ENCODE measurements at places on chromosomes 4 and X.

GRCh38 chrX:154472685-154473632 is 6.1 kb downstream of the LAGE3 start:
- DNase-seq, result no peak

DNA sequence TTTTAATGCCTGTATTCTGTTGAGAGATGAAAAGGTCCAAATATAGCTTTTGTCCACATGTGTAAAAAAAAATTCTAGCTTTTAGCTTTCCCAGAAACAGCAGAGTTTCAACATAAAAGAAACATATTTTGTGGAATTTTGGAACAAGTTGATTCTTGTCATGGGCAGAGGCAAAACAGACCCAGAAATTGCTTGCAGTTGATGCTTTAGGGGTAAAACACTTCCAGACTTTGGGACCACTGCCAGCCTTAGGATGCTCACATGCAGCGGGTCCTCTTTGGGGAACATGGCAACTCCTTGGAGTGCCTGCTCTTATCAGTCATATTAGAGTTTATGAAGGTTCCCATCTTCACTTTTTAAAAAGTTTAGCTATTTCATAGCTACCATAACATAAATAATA is 30.4 kb downstream of the DCLK2 start:
- no peak for DNase-seq

DNA sequence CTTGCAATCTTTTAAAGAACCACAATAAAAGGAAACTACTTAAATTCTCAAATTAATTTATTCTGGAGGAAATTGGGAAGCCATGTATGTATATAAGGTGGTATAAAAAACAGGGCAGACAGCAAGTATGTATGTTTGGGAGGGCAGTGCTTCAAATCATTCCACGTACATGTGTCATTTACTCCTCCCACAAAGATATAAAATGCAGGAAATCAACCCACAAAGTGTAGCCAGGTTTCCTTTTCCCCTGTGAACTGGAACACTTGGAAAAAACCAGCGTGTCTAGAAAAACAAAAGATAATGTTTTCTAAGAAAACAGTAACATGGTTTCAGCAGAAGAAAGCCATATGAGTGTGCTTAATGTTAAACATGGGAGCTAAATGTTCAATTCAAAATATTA is 156.7 kb upstream of the FAM47A start:
- no peak for DNase-seq

DNA sequence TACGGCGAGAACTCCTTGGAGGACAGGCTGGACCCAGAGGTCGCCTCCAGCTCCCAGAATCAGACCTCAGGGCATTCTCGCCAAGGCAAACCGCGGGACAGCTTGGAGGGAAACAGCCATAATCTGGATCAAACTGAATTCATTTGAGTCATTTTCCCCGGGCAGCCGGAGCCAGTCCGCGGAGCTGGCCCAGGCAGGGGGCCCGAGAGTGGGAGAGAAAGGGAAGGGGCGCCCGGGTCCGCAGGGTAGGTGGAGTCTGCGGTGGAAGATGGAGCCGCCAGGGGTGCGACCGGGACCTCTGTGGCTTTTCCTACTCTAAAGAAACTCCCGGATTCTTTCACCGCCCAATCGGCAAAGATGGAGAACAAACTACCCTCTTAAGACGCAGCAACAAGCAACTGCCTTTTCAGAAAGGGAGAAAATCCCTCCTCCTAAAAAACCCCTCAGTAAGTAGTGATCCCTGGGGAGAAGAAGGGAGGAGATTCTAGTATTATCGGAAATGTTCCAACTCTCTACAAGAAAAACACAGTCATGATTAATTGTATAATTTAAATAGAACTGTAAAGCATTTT is 5.2 kb downstream of the NKX3-2 start:
- peak; percentile 27 for DNase-seq

DNA sequence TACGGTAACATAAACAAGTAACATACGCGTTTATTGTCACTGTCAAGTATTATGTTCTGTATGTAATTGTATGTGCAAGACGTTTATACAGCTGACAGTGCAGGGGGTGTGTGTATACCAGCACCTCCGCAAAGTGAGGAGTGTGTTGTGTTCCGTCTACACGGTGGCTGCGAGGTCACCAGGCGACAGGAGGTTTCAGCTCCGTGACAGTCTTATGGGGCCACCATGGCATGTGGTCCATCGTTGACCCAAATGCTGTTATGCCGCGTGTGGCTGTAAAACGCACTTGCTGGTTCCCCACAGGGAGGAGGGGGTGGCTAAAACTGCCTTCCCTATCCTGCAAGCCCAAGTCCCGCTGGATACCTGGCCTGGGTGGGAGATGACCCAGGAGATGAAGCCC is 25.0 kb downstream of the NSG1 start:
- DNase-seq, result no peak

GRCh38 chr4:16692524-16692923 is 205.9 kb downstream of the LDB2 start:
- no peak for DNase-seq

- DNase-seq, result no peak
These were observed 188.4 kb downstream of the UNC5C start for GRCh38 chr4:95360256-95360903.

DNA sequence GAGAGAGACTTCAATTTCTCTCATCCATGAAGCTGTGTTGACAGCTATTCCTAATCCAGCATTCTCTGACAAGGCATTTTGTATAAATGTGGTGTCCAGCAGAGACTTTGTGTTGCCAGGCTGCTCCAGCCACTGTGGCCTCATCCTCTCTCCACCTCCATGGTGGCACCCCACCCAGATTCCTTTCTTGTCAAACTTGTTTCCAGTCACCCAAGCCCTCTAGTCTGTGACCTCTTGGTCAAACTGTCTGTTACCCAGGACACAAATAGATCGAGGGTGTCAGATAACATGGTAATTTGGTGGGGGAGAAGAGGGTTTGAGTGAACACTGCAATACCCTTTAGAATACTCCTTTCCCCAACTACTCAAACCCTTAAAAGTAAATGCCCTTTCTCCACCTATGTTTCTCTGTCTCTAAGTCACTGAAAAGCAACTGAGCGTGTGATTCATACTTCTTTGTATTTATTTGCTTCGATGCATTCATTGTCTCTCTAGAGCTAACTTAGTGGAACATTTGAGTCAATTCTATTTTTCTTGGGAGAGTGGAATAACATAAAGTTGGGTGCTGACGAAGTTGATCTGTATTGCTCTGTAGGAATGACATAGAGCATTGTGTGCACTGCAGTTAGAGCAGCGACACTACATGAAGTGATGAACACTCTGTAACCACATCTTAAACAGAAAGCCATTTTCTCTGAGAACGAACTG is 13.7 kb downstream of the PITX2 start:
- no peak for DNase-seq

DNA sequence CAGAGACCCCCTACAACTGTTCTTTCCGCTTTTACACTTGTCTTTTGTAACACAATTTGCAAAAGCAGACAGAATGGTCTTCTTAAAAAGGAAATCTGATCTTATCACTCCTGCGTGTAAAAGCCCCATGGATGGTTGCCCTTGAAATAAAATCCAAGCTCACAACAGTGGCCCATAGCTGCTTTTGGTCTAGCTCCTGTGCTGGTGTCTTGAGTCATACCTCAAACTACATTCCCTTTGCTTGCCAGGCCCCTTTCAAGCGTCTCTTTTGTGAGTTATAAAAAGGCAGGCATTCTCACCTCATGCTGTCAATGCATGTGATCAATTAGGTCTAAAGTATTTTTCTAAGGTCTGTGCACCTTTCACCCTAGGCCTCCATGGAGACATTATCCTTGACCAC is 27.6 kb downstream of the HPGD start:
- no peak for DNase-seq

Measured in GM13976 (cell line).